ENCODE measurements at places on chromosomes 11 and 22.

DNA sequence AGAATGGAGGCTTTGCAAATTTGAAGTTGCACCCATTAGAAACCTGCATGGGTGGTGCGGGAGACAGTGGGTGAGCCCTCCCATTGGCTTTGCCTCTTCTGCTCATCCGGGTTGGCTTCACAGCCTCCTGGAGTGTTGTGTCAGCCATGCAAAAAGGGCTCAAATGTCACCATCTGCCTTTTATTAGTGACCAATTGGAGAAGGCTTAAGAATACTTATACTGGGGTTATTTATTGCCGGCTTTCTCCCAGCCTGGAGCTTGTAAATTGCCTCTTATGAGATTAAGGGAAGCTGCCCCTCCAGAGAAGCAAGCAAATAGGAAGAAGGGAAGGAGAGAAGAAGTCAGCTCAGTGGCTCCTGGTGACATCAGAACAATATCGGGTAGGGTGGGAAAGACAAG, 182.6 kb downstream of the ST3GAL4 start:
- DNase-seq = no peak

GRCh38 chr11:60500276-60500910, 7.8 kb downstream of the MS4A12 start:
- DNase-seq = no peak

- no peak for DNase-seq
Measured at GRCh38 chr22:50698546-50698945, 25.9 kb downstream of the SHANK3 start.

DNA sequence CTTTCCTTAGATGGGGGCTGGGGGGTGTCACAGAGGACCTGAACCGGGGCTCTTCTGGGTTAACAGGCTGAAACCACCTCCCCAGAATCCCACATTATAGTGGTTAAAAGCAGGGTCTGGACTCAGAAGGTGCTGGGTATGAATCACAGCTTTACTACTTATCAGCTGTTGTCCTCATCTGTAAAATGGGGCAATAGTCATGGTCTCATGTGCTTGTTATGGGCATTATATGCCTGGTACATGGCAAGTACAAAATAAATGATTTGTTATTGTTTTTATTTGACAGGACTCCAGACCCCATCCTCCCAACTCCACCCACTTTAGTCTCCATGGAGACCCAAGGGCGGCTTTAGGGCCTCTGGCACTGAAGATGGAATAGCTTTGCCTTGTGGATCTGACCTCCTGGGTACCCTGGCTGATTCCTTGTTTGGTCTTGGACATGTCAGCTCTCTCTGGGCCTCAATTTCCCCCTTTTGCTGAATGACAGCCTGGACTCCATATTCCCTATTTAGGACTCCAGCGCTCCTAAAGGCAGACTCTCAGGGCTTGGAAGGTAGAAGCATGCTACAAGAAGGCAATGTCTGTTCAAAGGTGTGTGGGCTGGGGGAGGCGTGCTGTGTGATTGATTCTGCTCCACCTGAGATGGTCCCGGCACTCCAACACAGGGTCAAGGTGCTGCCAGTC, 812 bp upstream of the SMTN start:
- DNase-seq = no peak

GRCh38 chr22:43442386-43443151, 30.8 kb downstream of the MPPED1 start:
- DNase-seq = no peak

DNA sequence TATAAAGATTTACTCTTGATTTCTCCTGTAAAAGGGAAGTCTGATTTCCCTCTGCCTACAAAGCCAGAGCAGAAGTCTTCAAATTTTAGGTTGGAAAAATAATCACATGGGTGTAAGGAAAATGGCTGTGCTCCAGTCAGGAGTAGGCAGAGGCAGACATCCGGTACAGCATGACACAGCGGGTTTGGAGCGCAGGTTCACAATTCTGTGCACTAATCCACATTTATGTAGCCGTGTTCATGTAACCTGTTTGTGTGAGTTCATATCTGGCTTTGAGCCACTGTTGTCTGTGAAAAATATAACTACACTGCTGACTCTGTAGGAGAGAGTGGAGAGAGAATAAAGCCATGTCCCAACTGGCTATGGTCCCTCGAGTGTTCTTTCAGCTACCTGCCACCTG, 248.0 kb downstream of the CASP12 start:
- peak; percentile 3 for DNase-seq

DNA sequence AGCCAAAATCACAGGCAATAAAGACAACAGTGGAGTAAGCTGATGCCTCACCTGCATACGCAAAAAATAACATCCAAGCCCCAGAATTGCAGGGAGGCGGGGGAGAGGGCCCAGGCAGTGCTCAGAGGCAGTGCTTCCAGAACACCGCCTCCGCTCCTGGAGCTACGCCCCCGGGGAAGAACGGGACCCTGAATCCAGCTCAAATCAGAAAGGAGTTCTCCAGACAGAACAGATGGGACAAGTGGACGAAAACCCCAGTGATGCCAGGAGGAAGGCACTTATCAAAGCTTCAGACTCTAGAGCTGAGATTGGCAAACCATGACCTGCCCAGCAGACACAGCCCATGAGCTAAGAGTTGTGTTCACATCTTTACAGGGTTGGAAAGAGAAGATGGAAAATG, 683.9 kb downstream of the TBC1D22A start:
- DNase-seq = no peak

DNA sequence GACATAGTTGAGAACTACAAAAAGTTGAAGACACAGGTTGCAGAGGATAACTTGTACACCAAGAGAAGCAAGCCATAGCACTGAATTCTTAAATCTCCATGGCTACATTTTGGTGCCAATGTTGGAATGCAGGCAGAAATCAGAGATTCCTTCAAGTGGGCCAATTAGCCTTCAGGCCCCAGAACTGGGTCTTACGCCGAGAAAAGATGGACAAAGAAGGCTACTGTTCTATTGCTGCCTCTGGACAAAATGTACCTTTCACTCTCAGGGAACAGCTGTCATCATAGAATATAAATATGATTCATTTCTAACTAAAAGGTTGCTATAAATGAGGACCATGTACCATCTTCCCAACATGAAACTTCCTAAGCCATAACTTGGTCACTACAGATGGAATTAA, 13.7 kb downstream of the TMEM216 start:
- DNase-seq = no peak

DNA sequence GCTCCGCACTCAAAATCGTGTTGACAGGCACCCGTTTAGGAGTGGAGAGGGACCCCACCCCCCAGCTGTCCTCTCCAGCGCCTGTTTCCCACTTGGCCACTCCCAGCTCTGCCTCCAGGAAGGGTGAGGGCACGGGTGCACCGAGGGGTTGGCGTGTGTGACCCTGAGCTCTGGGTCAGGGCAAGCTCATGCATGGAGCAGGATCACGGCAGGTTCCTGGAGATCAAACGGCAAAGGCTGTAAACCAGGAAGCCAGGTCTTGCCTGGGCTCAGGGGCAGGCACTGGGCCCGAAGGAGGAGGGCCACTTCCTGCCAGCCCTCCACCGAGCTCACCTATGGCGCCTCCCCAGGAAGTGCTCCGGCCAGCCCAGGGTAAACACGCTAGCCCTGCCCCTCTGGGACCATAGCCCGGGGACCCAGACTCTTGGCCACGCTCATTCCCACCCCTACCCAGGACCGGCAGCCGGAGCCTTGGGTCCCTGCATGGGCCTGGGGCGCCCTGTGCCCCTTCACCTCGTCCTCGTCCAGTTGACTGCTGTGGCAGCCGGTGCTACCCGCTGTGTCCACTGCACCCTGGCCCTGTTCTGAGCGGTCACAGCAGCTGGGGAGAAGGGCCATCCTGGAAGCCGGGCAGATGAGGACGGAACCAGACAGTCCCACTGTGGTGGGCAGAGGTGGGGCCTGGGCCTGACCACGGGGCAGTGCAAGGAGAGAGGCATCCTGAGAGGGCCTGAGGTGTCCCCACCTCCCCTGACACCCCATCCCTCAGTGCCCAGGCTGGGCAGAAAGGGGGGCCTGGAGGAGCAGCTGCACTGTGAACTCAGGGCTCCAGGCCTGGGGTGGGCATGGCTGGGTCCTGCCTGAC, 1.0 kb upstream of the EPS8L2 start:
- no peak for DNase-seq

DNA sequence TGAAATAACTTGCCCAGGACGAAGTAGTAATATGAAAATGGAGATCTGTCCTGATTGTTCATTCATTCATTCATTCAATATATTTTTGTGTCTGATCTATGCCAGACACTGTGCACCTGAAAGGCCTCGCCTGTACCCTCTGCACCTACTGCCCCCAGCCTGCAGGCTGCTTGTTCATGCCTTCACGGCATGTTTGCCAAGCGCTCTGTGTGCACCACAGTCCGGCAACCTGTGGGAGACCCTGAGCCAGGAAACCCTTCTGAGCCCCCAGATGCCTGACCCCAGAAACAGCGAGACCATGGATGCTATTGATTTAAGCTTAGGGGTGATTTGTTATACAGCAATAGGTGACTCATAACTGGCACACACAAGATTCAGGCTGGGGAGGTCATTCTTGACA, 47.0 kb downstream of the RTL6 start:
- no peak for DNase-seq

DNA sequence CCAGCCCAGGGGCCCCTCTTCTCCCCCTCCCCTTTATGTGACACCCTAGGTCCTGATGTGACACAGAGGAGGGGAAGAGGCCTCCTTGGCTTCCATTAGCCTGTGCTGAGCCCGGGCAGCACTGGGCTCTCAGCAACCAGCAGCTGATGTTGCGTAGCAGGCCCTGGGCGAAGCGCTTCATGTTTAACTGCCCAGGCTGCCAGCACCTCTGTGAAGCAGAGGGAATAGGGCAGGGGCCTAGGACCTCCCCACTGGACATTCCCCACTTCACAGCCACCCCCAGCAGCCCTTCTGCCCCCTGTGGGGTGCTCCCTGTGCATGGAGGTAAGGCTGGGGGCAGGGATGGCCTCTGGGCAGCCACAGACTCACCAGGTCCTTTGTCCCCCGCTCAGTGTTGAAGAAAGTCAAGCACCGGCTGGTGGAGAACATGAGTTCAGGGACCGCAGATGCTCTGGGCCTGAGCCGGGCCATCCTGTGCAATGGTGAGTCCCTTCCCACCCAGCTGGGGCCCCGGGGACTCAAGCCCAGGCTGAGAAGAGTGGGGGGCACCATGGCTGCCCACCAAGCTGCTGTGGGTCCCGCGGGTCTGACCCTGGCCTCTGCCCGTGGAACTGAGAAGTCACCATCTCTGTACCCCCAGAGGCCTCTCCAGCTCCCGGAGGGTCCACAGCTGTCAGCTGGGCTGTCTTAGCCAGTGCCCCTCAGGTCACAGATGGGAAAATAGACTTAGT, 11.6 kb downstream of the PICK1 start:
- no peak for DNase-seq

DNA sequence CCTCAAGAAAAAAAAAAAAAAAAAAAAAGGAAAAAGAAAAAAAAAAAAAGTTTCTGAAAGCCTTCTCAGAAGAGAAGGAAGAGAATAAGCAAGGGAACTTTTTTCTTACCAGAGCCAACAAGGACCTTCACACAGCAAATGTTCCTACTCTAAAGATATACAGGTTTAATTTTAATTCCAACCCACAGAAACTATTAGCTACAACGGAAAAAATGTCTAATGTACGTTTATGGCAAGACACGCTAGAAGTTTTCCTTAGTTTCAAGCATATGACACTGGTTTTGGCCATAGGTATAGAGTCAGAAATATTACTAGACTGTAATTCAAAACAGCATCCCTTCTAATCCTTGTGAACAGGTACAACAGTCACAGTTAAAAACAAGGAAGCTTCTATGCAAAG, 120.1 kb downstream of the MRTFA start:
- DNase-seq = no peak

DNA sequence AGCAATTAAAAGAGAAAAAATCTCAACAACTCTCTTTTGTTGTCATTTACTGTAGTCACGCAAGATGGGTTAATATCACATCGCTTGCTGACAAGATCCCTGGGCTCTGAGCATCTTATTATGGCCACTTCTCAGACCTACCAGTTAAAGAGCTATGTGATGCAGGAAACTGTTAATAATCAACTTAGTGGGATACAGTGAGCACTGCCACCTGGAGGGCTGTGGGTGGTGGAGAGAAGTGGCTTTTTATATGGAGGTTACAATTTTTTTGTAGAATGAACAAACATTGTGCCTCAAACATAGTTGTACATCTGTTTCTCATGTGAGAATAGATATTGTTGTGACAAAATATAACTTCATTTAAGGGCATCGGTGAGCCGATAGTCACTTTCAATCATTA, 181.0 kb downstream of the TENM4 start:
- DNase-seq = no peak

DNA sequence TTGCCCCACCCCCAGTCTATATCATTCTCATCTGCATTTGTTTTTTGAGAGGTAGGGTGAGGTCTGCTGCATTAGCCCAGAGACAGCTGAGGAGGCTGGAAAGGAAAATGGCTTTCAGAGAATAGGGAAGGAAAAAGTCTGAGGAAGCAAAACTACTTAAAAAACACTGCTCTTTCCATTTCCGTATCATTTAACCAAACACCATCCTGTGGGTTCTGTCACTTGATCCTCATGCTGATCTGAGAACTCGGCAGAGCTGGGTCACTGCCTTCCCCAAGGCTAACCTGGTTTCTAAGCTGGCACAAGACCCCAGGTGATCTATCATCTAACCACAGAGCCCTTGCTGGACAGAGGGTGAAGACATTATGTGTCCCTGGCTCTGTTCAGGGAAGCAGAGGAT, 1.2 kb downstream of the FOLR2 start:
- no peak for DNase-seq

DNA sequence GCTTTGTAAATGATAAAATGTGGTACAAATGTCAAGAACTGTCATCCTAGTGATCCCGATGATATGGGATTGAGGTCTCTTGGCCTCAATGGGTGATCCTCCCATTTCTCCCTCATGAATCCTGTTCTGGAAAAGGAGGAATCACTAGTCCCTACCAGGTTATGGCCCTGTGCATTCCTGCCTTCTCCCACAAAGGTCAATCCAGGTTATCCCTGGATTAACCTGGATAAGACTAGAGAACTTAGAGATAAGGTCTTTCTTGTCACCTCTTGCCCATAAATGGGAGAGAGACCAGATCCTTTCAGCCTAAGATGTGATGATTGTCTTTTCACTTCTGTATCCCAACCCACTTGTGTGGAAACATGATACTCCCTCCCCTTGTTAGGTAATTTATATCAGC, 396.7 kb downstream of the BUD13 start:
- DNase-seq = no peak

DNA sequence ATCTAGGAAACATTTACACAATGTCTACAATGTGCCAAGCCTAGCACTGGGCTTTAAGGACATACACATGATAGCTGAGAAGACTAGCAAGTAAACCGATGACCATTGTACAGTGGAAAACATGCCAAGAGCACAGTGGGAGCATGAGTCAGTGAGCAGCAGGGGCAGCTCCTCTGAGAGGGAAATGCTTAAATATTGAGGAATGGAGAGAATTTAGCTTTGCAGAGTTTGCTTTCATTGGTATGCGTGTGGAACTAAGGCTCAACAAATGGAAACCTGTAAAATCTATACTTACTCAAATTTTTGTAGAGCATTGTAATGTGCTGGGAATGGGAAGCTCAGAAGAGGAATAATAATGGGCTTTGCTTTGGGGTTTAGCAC, 282.3 kb downstream of the ST3GAL4 start:
- DNase-seq = no peak

All from stimulated activated CD4-positive, alpha-beta T cell treated with anti-CD3 and anti-CD28 coated beads, Interleukin-15, amount 100 ng/mL, for 48 hours (primary cell).